ENCODE measurements at places on chromosomes 12 and 14.

GRCh38 chr12:113135178-113136127, at the start of gene RASAL1:
TSS of gene RASAL1 (minus strand) at chr12:113135761. CDS start at chr12:113135462, 299 bp downstream.
- no peak within 1 kb of the TSS for H3K4me3 ChIP-seq
- H3K4me1 ChIP-seq: no peaks in the 10 kb centered on the region
- DNase-seq: no peak
- peaks cover 52% of the 10 kb centered on the region for H3K27me3 ChIP-seq
- no peak within 1 kb of the TSS for H3K27ac ChIP-seq

DNA sequence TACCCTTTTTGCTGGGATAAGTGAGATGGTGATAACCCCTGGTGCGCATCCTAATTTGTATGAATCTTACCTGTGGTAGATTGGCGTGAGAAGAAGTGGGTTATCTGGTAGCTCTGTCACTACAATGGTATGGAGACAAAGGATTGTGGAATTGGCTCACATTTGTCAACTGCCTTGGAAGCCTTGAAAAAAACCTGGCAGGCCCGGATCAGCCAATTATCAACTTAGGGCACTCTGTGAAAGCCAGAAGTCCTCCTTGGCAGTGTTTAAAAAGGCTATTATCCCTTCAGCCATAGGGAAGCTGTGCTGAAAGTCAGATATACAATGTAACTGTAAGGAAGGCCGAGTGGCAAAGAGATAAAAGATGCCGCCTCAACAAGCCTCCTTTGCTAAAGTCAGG, 56.5 kb downstream of the WASHC3 start:
- no peak overlapping the region for H3K27ac ChIP-seq
- no peaks in the 10 kb centered on the region for H3K4me1 ChIP-seq
- no peak for DNase-seq
- no peaks in the 10 kb centered on the region for H3K36me3 ChIP-seq
- no peaks in the 10 kb centered on the region for H3K27me3 ChIP-seq

DNA sequence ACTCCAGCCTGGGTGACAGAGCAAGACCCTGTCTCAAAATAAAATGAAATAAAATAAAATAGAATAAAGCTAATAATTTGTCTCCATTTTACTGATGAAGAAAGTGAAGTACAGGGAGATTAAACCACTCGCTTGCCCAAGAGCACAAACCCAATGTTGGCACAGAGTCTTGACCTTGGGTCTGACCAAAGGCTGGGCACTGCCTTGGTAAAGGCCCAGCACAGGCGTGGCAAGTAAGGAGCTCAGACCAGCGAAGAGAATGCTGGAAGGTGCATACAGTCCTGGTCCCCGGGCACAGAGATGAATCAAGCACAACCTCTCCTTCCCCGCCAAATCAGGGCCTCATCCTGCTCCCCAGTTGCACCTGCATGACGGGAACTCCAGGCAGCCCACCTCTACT, 26.9 kb downstream of the SCARB1 start:
- no peaks in the 10 kb centered on the region for H3K27me3 ChIP-seq
- H3K4me1 ChIP-seq: peaks cover 32% of the 10 kb centered on the region
- H3K36me3 ChIP-seq: no peaks in the 10 kb centered on the region
- DNase-seq: no peak

DNA sequence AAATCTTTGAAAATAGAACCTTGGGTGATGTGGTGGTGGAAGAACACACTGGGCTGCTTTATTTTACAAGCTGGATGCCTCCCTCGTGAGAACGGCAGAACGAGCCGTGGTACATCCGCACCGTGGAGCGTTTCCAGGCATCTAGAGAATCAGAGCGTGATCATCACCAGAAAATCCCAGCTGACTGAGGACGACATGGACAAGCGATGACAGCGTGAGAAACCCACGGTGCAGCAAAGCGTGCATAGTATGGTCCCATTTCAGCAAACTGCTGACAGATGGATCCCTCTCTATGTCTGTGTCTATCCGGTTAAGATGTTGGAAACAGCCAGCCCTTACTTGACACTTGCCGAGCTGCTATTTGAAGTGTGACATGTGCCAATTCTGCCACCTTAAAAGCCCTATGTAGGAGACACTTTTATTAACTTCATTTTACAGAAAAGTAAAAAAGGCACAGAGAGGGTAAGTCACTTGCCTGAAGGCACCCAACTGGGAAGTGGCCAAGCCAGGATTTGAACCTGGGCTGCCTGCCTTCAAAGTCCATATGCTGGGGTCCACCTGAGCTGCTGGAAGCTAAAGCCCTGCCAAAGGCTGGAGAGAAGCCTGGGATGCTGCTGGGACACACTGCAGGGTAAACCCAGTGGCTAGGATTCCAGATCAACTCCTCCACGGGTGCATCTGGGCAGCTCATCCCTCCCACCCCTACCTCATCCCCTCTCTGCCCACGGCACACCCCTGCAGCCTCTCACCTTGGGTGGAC, 14.9 kb downstream of the SCARB1 start:
- no peak overlapping the region for H3K27ac ChIP-seq
- no peaks in the 10 kb centered on the region for H3K27me3 ChIP-seq
- H3K4me1 ChIP-seq: peaks cover 33% of the 10 kb centered on the region
- DNase-seq: no peak
- no peaks in the 10 kb centered on the region for H3K36me3 ChIP-seq

GRCh38 chr12:26648584-26648983, 184.4 kb downstream of the ITPR2 start:
- H3K36me3 ChIP-seq: peaks cover 29% of the 10 kb centered on the region
- DNase-seq: no peak
- H3K4me3 ChIP-seq: no peak overlapping the region
- H3K27ac ChIP-seq: no peak overlapping the region
- peaks cover 9% of the 10 kb centered on the region for H3K4me1 ChIP-seq

- no peak overlapping the region for H3K27ac ChIP-seq
- H3K4me1 ChIP-seq: no peaks in the 10 kb centered on the region
- H3K36me3 ChIP-seq: no peaks in the 10 kb centered on the region
- DNase-seq: peak; percentile 10
- H3K4me3 ChIP-seq: no peak overlapping the region
Observed at GRCh38 chr12:84361651-84362551, 550.7 kb downstream of the SLC6A15 start.

- no peaks in the 10 kb centered on the region for H3K36me3 ChIP-seq
- H3K4me3 ChIP-seq: no peak overlapping the region
- H3K4me1 ChIP-seq: no peaks in the 10 kb centered on the region
- H3K27ac ChIP-seq: no peak overlapping the region
- H3K27me3 ChIP-seq: no peaks in the 10 kb centered on the region
Observed at GRCh38 chr12:4843907-4844306, 65.8 kb upstream of the KCNA1 start.

DNA sequence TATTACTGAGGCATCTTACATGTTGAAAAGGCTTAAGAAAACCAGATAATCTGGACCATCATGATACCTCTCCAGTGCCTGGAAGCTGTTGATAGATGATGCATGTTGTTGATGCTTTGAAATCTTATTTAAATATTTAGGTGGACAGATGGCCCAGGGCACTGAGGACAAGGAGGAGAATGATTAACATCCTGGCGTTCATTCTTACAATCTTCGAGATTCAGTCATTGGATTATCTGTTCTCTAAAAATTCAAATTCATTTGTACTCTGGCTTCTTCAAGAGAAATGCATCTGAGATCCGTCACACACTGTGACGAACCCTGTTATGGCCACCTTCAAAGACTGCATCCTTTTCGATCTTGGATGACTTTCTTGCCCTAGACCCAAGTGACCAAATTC, 121.3 kb upstream of the IGF1 start:
- H3K4me1 ChIP-seq: no peaks in the 10 kb centered on the region
- no peak for DNase-seq
- H3K27ac ChIP-seq: no peak overlapping the region
- no peaks in the 10 kb centered on the region for H3K27me3 ChIP-seq
- H3K4me3 ChIP-seq: no peak overlapping the region

- DNase-seq: no peak
- no peak overlapping the region for H3K27ac ChIP-seq
- H3K27me3 ChIP-seq: no peaks in the 10 kb centered on the region
- no peak overlapping the region for H3K4me3 ChIP-seq
Observed at GRCh38 chr14:30131581-30132097, 204.0 kb upstream of the PRKD1 start.

GRCh38 chr12:49891476-49891875, 12.2 kb downstream of the FAIM2 start:
- DNase-seq: no peak
- no peaks in the 10 kb centered on the region for H3K4me1 ChIP-seq
- no peaks in the 10 kb centered on the region for H3K36me3 ChIP-seq
- no peak overlapping the region for H3K27ac ChIP-seq
- no peaks in the 10 kb centered on the region for H3K27me3 ChIP-seq

DNA sequence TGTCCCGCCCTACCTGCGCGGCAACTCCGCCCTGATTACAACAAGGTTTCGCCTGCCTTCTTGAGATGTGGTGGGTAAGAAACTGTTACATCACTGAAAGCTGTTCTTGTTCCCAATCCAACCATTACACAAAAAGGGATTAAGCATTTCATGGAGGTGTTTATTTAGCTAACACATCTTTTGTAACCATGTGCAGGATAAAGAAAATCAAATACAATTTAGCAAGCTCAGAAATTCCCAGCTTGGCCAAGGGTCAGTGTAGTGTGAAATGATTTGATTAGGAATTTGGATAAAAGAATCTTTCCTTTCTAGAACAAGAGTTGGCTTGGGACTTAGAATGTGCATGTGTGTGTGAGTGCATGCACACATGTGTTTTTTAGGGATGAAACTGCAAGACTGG, 6.3 kb downstream of the FOXN4 start:
- H3K36me3 ChIP-seq: no peaks in the 10 kb centered on the region
- H3K27me3 ChIP-seq: peaks cover 59% of the 10 kb centered on the region
- DNase-seq: no peak
- H3K4me3 ChIP-seq: no peak overlapping the region
- H3K27ac ChIP-seq: no peak overlapping the region
- no peaks in the 10 kb centered on the region for H3K4me1 ChIP-seq

GRCh38 chr12:110281549-110282299, 677 bp downstream of the ATP2A2 start:
- peaks cover 28% of the 10 kb centered on the region for H3K4me1 ChIP-seq
- H3K27me3 ChIP-seq: no peaks in the 10 kb centered on the region
- DNase-seq: peak; percentile 34
- H3K4me3 ChIP-seq: peak overlapping the region; percentile 95

GRCh38 chr12:5581616-5582015, 149.7 kb downstream of the NTF3 start:
- no peaks in the 10 kb centered on the region for H3K36me3 ChIP-seq
- H3K27ac ChIP-seq: peak overlapping the region; percentile 52
- H3K4me1 ChIP-seq: peaks cover 4% of the 10 kb centered on the region
- no peak for DNase-seq

DNA sequence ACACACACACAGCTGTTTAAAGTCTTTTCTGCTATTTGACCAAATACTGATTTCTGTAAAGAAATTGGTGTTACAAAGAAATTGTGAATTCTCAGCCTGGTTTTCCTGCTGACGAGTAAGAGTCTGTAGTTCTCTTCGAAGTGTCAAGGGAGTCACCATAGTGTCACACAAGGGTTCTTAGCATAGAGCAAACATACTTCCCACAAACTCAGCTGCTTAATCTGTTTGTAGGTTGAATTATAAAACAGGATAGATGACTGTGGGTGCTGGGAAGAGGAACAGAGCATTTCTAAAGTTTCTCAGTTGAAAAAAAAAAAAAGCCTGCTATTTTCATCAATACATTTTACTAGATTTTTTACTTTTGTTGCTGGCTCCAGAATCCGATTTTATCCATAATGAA, 82.9 kb downstream of the FOXA1 start:
- H3K27me3 ChIP-seq: no peaks in the 10 kb centered on the region
- no peak overlapping the region for H3K4me3 ChIP-seq

DNA sequence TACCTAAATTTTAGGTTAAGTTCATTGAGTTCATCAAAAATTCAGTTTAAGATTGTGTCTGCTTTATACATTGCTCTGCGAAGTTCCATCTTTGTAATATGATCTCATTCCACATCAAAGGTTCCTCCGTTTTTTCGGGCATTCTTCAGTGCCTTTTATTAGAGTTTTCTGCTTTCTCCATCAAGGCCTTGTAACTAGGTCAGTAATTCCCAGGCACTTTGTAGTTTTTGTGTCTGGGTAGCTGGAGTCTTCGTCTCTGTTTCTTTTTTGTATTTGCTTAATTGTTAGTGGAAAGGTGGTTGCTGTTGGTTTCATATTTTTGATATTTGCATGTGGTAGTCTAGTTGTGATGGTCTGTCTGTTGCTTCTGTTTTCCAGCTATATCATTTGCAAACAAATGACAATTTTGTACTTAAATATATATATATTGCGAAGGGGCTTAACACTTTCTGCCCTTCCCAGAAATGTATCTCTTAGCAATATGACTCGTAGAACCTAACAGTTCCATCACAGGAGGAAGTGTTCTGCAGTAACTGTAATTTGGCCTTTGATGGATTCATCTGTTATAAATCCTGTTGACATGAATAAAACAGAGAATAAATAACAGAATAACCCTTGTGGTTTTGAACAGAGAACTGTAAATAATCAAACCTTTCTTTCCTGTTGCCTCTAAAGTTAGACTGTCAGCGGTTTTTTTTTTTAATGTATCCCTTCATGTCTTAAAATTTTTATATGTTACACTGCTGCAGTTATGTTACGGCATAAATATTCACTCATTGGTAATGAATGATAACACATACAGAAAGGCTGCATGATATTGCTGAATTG, 88.4 kb upstream of the DYNC1H1 start:
- no peak overlapping the region for H3K4me3 ChIP-seq
- DNase-seq: no peak
- no peak overlapping the region for H3K27ac ChIP-seq
- H3K4me1 ChIP-seq: peaks cover 57% of the 10 kb centered on the region
- H3K27me3 ChIP-seq: no peaks in the 10 kb centered on the region

- H3K27me3 ChIP-seq: no peaks in the 10 kb centered on the region
- H3K27ac ChIP-seq: no peak overlapping the region
- DNase-seq: no peak
- H3K36me3 ChIP-seq: no peaks in the 10 kb centered on the region
- no peak overlapping the region for H3K4me3 ChIP-seq
- H3K4me1 ChIP-seq: no peaks in the 10 kb centered on the region
Observed at GRCh38 chr12:119274636-119275065, 59.9 kb upstream of the CCDC60 start.
